ENCODE measurements at places on chromosomes 5 and 9.

GRCh38 chr5:67147760-67148159, 48.8 kb downstream of the CD180 start:
- no peak for DNase-seq

DNA sequence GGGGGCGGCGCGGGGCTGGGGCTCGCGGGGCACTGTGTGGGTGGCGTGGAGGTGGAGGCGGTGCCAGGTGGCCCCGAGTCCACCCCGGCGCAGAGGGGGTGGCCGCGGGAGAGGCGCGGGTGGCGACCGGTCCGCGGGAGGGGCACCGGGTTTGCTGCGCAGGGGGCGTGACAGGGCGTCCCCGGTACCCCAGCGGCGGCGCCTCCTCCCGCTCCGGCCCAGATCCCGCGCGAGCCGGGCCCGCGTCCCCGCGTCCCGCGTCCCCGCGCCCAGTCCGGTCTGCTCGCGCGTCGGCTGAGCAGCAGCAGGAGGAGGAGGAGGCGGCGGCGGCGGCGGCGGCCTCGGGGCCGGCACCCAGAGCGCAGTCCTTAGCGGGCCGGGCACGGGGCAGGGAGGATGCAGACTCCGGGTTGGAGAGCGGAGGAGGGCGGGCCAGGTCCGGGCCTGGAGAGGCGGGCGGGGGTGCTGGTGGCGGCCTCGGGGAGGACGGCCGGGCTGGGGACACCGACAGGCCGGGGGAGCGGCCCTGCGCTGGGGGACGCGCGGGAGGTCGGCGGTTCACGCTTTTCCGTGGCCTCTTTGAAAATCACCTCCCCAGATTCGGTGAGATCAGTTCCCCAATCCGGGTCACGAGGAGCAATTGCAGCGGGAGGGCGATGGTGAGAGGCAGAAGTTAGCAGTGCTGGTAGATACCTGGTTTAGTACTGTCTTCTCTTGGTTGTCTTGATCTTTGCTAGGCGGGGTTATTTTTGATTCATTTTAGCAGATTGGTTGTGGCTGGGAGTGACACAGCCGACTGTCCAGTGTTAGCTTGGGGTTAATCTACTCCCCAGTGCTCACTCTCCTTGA, 1.7 kb downstream of the TRIO start:
- DNase-seq: peak; percentile 84

GRCh38 chr5:72788866-72789505, 27.5 kb upstream of the TNPO1 start:
- DNase-seq: peak; percentile 65

DNA sequence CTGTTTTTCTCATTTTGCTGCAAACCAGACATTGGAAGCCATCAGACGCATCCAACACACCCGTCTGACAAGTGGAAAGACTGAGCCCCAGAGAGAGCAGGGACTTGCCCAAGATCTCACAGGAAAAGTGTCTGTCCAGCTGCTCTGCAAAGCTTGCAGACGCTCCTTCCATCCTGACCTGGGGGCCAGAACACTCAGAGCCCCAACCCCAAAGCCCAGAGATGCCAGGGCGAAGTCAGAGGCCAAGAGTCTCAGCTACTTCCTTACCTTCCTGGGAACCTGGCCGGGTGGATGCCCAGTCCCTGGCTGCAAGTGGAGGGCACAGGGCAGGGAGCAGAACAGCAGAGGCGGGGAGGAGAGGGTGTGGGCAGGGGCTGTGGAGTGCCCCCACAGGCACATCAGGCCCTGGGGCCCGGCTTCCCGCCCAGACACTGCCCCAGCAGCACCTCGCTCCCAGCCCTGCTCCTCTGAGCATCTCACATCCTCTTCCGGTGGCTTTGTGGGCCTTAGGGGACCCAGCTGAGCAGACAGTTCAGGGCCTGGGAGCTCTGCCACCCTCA, 9.7 kb upstream of the RALGDS start:
- no peak for DNase-seq

GRCh38 chr5:38420691-38421390, 135.6 kb downstream of the LIFR start:
- DNase-seq: peak; percentile 82

GRCh38 chr5:57468481-57469163, 14.0 kb downstream of the ACTBL2 start:
- peak; percentile 41 for DNase-seq

DNA sequence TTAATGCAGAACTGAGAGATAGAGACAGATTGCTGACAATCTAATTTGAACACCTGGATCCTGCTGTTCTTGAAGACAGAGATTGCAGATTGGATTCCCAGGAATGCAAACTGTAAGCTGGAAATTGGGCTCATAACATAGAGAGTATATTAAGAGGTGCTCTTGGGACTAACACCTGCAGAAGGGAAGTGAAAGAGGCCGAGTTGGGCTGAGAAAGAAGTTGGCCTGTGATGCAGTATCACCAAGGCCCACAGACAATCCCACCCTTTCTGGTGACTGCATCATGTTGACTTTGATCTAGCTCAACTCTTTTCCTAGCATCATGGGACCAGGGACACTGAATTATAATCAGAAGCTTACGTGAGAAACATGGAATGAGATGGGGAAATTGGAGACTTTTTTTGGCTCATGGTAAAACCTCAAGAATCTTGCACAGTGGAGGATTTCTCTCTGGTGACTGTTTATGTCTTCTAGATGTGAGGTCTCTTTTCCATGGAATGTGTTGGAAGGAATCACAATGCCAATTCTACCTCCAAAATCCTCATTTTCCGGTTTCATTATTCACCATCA, 36.5 kb upstream of the NUDT12 start:
- peak; percentile 2 for DNase-seq

- no peak for DNase-seq
These were observed 15.4 kb downstream of the IER5L start for GRCh38 chr9:129162497-129163197.

DNA sequence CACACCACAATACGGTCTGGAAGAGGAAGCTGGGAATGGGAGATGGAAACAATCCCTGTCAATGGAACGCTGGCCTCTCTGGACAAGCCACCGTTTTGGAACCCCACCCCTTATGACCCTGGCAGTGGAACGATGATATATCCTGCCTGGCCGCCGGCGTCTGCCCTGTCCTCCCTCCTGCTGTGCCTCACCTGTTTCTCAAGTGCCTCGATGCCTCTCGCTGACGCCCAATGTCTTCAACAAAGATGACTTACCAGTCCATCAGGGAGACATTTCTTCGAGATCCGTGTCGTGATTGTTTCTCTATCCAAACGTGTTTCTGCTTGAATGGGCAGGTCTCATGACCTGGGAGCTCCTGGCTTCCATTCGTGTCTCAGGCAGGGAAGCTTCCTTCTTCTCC, 476.5 kb downstream of the SPATA31A7 start:
- no peak for DNase-seq

GRCh38 chr9:23812673-23813072, 13.4 kb downstream of the ELAVL2 start:
- no peak for DNase-seq

Data from EL (cell line).